Sigmoid colon (tissue), 7 donors: ENCODE measurements at places on chromosomes 1 and 21. TPM values are rescaled to one million over a fixed set of nuclear protein-coding genes. Genes with fewer than 3 reads are reported as not detected.

Gene DMBX1
- not detected for total RNA-seq

GRCh38 chr1:52334906-52335528, 31.0 kb downstream of the CC2D1B start:
- no peak for DNase-seq

Gene TENT5C
- total RNA-seq: 5.6 TPM

DNA sequence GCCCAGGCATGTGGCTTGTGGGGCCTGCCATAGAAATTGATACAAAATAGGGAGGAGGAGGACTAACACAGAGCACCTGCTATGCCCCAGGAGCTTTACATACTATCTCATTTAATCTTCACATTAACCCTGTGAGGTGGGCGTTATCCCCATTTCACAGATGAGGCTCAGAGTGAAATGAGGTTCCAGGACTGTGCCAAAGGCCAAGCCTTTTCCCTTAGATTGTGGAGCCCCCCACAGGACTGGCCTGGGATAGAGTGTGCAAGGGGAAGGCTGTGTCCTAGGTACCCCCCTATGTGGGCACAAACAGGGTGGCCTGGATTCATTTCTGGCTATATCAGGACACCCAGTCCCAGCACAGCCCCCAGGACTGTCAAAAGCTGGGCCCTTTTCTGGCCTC, 2.2 kb upstream of the DDOST start:
- DNase-seq: no peak

DNA sequence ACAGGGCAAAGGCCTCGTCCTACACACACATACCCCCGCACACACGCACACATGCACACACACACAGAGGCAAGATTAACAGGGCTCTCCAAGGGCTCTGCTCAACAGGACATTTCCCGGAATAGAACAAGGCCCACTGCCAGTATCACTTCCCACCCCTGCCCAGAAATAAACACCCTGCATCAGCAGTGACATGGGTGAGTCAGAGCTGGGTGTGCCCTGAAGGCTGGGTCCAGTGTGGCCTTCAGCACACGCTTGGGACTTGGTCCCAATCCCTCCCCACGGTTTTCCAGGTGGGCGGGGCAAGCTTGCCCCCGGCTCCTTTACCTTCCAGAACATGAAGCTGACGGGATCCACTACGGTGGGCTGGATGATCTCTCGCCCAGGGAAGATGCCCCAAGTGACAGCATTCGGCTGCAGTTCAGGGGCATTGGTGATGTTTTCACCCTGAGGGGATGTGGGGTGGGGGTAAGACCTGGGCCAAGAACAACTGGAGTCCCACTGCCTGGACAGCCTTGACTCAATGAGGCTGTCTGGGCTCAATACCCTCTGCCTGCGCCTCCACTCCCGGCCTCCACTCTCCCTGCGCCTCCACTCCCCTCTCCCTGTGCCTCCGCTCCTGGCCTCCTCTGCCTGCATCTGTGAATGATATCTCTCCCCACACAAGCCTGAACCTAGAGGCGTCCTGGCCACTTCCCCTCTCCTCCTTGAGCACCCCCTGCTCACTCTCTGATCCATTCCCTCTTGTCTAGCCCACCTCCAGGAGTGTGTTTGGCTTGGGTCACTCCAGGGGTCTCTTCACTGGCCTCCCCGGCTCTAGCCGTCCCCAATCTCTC, 14.7 kb downstream of the MTHFR start:
- peak; percentile 97 for DNase-seq

Gene ASAP3
- total RNA-seq: 24.8 TPM

Gene HECTD3
- total RNA-seq: 23.9 TPM
